ENCODE measurements at places on chromosomes 3 and 15. TPM values are rescaled to one million over a fixed set of nuclear protein-coding genes. Genes with fewer than 3 reads are reported as not detected.

- DNase-seq, result no peak
Observed at GRCh38 chr3:33092496-33093254, 4.3 kb downstream of the GLB1 start.

DNA sequence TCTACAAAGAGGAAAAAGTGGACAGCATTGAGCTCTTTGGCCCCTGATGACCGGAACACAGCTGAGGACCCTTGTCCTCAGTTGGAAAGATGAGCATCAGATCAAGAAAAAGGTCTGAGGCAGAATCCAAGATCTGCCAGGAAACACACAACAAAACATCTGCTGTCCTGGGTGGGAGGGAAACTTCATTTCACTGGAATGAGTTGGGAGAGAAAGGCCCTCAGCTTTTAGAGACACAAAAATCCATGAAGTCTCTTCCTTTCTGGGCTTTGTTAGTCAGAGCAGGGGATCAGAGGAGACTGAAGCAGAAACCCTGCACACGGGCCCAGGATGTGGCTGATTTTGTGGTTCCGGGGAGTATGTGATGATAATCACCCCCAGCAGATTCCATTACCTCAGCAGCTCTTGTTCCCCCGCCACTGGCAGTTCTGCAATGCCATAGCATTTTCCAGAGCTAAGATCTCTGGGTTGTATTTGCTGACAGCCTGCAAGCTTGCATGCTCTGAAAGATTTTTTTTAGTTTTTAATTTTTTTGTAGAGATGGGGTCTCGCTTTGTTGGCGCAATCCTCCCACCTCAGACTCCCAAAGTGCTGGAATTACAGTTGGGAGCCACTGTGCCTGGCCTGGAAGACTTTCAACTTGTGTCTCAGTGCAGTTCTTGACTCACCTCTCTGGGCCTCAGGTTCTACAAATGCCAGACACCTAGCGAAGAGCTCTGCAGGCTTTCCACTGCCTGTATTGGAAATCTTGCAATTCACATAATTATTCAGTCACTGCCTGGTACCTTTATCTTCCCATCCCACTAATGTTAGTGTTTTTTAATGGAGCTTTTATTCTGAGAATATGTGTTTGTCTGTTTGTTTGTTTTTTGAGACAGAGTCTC is 5.8 kb upstream of the TATDN2 start:
- no peak for DNase-seq

DNA sequence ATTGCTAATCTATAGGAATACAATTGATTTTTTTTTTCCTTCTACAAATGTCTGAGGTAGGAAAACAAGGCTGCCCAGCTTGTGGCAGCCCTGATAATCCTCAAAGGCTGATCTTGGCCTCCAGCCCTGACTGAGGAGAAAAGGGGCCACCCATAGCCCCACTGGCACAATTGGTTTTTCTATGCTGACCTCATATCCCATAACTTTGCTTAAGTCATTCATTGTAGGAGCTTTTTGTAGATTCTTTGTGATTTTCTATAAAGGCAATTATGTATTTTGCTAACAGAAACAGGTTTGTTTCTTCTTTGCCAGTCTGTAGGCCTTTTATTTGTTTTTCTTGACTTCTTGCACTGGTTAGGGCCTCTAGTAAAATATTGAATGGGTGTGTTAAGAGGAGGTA is 80.2 kb upstream of the C15orf39 start:
- no peak for DNase-seq

GRCh38 chr3:151800431-151800830 is 13.5 kb upstream of the AADAC start:
- DNase-seq, result no peak

DNA sequence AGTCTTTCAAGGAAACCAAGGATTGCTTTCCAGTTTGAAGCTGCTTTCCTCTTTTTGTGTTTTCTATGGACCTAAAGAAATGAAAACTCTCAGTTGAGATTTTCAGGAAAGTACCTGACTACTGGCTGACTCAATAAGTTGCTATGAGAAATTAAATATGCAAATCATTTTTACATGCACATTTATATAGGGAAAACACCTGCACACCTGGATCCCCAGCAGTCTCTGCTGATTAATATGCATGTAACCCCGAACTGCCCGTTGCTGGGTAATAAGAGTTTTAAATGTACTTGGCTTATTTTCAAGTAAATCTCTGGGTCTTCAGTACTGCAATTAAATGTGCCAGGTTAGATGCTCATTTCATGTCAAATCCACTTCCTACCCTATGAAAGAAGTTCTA is 77.2 kb downstream of the KBTBD8 start:
- DNase-seq, result no peak

KBTBD12 gene
- not detected for polyA plus RNA-seq

ACSBG1 gene
- polyA plus RNA-seq, result not detected

TNK2 gene
- polyA plus RNA-seq, result 2.2 TPM

PLSCR2 gene
- not detected for polyA plus RNA-seq

ACAP2 gene
- polyA plus RNA-seq, result 79.2 TPM
